ENCODE measurements at places on chromosomes 5 and 9.

DNA sequence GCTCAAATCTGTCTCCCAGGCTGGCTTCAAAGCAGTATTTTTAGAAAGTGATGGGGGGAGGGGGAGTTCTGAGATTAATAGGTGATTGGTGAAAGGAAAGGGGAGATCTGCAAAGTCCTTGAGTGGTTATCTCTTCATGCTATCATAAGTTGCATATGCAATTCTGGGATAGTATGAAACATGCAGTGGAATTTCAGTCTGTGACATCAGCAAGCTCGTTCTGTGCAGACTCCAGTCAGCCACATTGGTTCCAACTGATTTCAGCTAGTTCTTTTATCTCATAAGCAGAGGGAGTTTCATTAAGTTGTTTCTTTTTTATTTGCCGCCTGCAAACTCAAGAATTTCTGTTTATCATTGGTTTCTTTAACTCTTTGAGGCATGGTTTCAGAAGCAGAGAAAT lies 180.5 kb upstream of the SH3GL2 start:
- DNase-seq = no peak

DNA sequence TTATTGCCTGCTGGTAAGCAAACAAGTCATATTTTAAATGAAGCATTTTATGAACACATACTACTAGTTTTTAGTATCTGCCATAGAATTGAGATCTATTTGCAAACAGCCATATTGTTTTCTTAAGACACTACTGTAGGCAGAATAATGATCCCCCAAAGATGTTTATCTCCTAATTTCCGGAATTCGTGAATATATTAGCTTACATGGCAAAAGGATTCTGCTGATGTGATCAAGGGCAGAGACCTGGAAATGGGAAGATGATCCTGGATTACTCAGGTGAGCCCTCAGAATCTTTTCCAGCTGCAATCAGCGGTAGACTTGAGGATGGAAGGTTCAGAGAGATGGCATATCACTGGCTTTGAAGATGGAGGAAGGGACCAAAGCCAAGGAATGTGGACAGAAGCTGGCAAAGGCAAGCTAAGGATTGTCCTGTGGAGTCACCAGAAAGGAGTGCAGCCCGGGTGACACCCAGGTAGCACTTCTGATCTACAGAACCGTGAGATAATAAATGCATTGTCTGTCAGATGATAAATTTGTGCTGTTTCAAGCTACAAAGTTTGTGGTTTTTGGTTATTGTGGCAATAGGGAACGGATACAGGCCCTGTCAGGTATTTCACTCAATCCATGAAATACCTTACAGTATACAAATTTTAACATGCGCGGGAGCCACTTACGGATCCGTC lies 1.0 kb upstream of the ERCC6L2 start:
- peak; percentile 26 for DNase-seq

- peak; percentile 68 for DNase-seq
These were observed 105.3 kb downstream of the PAX5 start for GRCh38 chr9:36928670-36929349.

DNA sequence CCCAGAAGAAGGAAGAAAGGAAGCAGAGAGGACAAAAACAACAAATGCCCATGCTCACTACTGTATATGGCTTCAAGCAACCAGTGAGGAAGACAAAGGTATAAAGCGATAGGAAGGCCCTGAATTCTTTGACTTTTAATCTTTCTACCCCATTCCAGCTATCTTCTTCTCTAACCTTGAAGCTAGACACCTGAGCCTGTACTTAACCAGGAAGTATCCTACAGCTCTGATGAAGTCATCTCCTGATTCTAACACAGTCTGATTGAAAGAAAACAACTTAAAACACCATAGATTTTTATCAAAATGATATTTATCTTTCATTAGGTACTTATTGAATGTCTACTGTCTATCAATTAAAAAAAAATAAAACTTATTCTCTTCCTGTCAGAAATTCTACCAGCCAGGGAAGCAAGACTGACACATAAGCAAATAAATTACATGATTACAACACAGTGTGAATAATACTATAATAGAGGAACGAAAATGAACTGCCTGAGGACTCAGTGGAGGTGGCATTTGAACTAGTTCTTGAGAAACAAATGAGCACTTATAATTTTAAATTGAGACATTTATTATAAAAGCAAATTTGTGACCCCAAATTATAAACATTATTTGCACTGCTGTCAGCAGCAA lies 123.3 kb upstream of the ELL2 start:
- DNase-seq = no peak

- DNase-seq = no peak
These were observed 8.5 kb upstream of the ANGPTL2 start for GRCh38 chr9:127130661-127131538.

- DNase-seq = no peak
These were observed 62.9 kb downstream of the DENND1A start for GRCh38 chr9:123867034-123867433.

Data from LoVo (cell line).